GM23338 (cell line): ENCODE measurements at places on chromosomes 2 and 18.

DNA sequence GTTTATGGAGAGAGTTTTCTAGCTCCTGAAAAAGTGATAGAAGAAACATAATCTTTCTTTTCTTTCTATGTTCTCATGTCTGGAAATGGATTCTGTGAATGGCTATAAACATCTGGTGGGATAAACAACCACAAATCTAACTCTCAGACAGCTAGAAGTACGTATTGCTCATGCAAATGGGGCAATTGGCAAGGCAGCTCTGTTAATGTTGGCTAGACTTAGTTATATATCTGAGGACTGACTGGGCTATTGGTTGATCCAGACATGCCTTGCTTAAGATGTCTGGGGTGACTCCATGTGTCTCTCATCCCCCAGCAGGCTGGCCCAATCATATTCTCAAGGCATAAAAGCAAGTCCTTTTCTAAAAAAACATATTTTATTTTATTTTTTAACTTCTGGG, 939.2 kb upstream of the NRXN1 start:
- DNase-seq = no peak

DNA sequence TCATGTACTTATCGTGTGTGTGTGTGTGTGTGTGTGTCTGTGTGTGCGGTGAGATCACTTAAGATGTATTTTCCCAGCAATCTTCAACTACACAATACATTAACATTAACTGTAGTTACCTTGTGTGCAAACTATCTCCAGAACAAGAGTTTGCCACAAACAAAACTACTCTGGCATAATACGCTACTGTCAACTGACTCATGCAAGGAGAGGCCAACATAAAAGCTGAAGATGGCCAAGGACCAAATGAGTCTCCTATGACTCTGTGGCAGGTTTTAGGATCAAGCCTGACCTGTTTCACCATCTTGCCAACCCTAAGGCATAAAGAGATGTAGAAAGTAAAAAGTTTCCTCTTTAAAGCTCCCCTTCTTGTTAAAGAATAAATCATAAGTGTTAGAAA, 20.1 kb downstream of the CYB5A start:
- no peak for DNase-seq

- DNase-seq = no peak
These were observed 1597.9 kb upstream of the ACVR2A start for GRCh38 chr2:146246736-146247523.

GRCh38 chr2:128241896-128242295, 76.8 kb downstream of the HS6ST1 start:
- no peak for DNase-seq

GRCh38 chr18:63604791-63605567, 17.8 kb downstream of the SERPINB13 start:
- DNase-seq = no peak

DNA sequence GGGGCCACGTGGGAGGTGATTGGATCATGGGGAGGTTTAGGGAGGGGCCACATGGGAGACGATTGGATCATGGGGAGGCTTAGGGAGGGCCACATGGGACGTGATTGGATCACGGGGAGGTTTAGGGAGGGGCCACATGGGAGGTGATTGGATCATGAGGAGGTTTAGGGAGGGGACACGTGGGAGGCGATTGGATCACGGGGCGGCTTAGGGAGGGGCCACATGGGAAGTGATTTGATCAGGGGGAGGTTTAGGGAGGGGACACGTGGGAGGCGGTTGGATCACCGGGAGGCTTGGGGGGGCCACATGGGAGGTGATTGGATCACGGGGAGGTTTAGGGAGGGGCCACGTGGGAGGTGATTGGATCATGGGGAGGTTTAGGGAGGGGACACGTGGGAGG, 22.5 kb upstream of the SALL3 start:
- no peak for DNase-seq

GRCh38 chr18:6199777-6200176, 214.9 kb downstream of the L3MBTL4 start:
- no peak for DNase-seq

GRCh38 chr2:78439122-78439521, 586.4 kb upstream of the REG3G start:
- no peak for DNase-seq

GRCh38 chr2:224386876-224387275, 15.0 kb downstream of the FAM124B start:
- no peak for DNase-seq

DNA sequence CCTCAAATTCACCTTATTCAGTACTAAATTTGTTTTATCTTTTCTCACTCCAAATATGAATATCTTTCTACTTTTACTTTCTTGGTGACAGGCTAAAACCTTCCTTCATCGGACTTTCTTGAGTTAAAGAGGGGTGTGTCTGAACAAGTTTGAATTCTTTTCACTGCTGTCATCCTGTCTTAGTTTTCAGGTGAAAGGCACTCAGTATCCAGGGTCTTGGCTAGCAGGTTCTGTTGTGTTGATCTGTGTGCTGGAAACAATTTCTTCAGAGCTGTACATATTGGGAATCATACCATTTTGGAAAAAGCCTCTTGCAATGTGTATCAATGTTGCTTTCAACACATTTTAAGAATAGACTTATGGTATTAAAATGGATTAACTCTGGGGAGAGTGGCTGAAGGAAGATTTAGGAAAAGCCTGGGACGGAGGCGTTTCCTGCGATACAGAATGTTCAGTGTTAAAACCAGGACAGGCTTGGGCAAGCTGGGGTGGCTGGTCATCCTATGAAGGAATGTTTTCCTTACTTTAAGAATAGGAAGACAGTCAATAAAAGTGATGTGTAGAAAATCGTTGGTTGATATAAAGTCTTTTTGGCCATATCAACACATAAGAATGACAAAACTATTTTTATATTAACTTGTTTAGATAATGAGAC, 350.7 kb upstream of the SPRED2 start:
- DNase-seq = no peak

- DNase-seq = no peak
These were observed 5.5 kb upstream of the TSPYL6 start for GRCh38 chr2:54261537-54261936.

DNA sequence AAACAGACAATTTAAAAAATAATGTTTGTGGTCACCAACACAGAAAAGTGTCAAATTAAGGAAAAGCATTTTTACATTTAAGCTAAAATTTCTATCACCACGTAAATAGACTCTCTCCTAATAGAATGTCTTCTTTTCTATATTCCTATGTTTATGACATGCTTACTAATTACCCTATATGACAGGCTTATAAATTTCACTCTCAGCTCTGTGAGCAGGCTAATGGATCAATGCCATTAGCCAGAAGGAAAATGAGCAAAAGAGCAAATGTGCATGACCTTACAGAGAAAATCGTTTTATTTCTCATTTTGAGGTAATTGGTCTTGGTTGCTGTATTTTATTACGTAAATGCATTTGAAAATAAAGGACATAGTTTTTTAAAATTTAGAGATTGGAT, 209.7 kb downstream of the TMX3 start:
- no peak for DNase-seq

GRCh38 chr2:74267068-74267467, 68.7 kb downstream of the MTHFD2 start:
- DNase-seq = peak; percentile 60

DNA sequence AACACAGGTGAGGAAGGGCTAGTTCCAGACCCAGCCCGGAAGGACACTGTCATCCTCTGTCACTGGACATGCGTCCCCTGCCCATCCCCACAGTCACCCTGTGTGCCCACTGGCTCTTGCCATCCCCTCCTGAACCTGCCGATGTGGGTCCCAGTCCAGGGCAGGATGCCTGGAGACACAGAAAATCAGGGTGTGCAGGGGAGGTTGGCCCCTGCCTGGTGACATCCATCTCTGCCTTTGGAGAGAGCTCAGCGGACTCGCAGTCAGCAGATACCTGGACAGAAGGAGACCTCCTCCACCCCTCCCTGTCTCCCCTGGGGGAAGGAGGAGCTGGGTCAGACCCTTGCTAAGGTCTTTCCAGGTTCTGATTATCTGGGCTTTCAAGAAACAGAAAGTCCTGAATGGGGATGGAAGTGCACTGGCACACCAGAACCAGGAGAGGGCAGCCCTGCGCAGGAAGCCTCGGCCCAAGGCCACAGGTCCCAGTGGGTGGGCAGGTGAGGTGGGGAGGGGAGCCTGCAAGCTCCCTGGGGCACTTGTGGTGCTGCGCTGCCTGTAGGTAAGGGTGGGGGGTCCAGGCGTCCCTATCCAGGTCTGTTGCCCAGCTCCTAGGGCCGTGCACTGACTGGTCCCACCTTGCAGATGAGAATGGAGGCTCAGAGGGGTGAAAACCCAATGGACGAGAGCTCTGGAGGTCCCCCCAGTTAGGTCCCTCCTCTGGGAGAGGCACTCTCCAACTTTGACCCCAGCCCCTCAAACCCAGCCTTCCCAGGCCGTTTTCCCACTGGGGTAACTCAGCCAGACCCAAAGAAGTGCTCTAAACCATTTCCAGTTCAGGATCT, 9.7 kb upstream of the OTOS start:
- peak; percentile 83 for DNase-seq

- DNase-seq = peak; percentile 92
These were observed 145.9 kb downstream of the ZNF516 start for GRCh38 chr18:76349067-76349715.

GRCh38 chr2:26195040-26195984, 22.4 kb downstream of the GAREM2 start:
- DNase-seq = no peak

DNA sequence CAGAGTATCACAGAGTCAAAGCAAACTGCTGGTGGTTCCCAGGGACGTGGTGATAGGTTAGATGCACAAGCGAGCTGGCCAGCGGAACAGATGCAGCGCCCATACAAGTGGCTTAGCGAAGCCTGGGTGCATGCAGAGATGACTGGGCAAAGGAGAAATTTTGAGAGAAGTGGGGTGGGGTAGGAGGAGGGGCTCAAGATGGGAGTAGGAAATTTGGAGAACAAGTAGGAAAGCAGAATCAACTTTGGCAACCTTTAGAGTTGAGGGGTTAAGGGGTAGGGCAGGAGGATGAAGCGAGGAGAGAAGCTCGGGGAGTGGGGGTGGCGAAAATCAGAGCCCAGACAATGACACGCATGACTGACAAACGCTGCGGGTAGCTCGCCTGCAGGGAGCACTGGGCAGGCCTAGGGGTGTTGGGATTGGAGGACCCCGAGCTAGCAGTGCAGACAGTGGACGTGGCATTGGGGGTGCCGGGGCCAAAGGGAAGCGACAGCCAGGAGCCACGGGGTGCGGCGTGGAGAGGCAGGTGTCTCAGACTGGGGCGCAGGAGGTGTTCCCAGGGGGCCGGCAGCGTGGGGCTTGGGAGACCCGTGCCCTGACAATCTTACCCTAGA, 431 bp downstream of the FAM98A start:
- DNase-seq = peak; percentile 47

- DNase-seq = no peak
These were observed 19.1 kb upstream of the VIT start for GRCh38 chr2:36677386-36677785.

DNA sequence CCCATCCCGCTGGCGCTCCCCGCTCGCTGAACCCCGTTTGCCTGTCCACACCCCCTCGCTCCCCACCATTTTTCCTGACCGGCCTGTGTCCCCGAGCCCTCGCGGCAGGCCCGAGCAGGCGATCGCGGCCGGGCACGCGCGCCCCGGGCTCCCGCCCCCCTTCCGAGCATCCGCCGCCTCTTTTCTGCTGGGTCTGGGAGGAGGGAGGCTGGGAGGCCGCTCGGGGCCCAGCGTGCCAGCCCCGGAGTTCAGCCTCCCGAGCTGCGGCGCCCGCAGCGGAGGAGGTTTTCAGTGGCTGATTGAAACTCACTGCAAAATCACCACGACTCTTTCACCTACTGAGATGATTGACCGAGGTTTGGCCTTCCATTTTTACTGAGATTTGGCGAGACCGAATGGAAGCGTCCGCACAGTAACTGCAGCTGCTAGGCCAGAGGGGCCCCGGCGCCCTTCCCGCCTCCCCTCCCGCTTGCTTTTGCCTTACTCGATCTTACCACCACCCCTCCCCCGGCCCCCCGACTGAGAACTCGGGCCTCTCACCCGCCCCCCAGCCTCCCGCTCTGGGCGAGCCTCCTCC, 4.8 kb downstream of the SOX11 start:
- DNase-seq = peak; percentile 72

GRCh38 chr2:240962300-240963064, 35.9 kb upstream of the SNED1 start:
- peak; percentile 31 for DNase-seq

DNA sequence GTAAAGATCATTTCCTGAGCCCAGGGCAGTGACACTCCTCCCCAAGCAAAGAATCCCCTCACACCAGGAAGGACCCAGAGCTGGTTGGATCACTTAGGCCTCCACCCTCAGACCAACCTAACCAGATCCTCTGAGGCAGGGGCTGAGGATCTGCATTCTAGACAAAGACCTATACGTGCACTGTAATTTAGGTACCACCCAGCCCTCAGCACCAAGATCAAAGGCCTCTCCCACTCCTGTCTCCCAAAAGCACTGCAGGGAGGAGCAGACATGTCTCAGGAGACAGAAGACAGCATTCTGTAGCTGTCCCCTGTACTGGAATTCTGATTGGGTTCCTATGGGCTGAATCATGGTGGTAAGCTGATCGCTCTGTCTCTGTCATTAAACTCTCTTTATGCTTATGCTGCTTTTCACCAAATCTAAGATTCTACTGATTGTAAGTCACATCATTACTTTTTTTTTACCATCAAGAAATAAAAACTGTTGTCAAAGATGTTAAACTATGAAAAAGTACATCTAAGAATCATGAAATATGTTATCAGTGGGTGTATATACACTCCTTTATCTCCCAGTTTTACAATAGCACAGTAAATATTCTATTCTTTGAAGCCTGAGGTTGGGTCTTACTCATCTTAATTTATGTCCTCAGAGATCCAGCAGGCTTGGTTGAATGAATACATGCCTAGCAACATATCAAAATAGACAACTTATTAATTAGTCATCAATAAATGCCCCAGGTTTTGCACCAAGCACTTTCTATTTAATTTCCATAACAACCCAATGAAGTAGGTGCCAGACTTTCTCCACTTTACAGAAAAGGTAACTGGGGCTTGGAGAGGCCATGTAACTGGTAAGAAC, 28.3 kb downstream of the MCFD2 start:
- DNase-seq = no peak

DNA sequence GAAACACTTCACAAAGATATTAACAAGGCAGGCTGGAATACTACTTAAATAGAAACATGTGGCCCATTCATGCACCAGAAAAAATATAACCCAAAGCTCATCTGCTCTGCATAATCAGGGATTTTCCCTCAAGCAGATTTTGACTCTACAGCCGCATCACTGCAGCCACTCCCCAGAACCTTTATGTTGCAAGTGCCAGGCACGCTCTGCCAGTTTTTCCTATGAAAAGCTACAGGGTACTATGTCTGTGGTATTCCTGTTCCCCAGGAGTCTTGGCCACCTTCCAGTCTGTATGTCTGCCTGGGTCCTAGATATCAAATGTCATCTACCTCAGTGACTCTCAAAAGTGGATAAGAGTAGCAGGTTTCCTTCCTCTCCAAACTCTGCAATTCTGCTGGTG, 3.8 kb downstream of the COA5 start:
- DNase-seq = no peak

DNA sequence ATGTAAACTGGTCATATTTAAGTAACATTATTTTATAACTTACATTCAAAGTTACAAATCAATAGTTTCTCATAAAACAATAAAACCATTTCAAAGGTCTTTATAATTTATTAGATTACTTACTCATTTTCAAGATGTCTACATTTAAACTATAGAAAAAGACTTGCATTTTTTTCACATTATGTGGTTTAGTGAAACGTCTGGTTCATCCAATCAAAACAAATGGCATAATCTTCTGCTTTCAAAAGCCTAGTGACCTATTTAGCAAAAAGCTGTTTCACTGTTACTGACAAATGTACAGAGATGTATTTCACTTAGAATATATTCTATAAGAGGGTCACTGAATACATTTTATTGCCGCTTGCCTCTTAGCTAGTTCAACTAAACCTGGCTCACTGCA, 49.3 kb upstream of the MCM6 start:
- no peak for DNase-seq
